ENCODE measurements at places on chromosomes 3 and 15.

- no peaks in the 10 kb centered on the region for H3K4me1 ChIP-seq
- DNase-seq = no peak
- H3K4me3 ChIP-seq = no peak overlapping the region
- H3K27ac ChIP-seq = no peak overlapping the region
Observed at GRCh38 chr15:38036790-38037338, 102.4 kb downstream of the TMCO5A start.

DNA sequence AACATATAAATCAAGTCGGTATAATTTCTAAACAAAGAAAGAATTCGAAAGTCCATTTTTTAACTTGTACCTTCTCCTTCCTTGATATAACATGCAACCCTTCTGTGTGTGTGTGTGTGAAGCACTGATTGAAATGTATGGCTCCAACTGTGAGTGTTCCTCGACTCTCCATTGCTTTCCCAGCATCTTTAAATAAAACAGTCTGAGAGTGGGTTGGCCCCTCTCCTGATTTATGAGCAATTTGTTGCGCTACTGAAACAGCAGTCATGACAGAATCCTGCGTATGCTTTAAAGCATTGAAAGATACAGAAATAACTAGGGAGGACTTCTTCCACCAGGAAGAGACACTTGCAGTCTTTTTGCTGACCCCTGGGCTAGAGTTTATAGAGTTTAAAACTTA is 340.0 kb upstream of the SATB1 start:
- no peak overlapping the region for H3K27ac ChIP-seq
- no peaks in the 10 kb centered on the region for H3K36me3 ChIP-seq
- H3K27me3 ChIP-seq = no peaks in the 10 kb centered on the region

DNA sequence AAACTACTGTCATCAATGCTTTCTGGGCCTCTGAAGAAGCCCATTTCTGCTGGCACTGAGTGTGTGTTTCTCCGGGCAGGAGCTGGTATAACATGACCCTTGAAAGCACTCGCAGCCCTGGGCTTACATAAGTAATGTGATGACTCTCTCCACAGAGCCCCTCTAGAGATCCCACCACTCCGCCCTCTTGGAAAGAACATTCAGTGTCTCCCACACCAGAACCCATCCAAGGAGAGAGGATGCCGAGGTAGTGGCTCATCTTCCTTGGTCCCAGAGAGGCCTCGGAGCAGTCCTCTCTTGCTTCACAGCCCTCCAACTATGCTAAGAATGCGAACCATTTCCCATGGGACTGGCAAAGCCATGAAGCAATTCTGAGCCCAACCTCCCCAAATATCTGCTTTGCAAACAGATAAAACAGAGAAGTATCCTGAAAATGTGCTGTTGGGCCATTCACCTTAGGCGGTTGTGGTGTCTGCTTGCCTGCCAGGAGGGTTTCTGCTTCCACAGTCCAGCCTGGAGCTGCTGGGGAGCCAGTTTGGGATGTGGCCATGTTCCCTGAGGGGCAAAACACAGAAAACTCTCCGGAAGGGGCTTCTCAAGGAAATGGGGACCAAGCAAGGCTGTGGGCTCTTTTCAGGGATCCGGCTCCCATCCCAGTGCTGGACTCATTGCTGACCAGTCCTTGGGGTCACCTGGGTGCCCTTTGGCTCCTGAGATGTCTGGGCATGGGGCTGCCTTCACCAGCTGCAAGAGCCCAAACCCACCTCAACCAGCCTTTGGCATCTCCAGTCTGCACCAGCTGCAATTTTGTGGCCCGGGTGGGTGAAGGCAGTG is 47.3 kb downstream of the AMOTL2 start:
- H3K4me3 ChIP-seq = no peak overlapping the region
- peaks cover 19% of the 10 kb centered on the region for H3K4me1 ChIP-seq
- DNase-seq = peak; percentile 88
- H3K27ac ChIP-seq = peak overlapping the region; percentile 67

GRCh38 chr3:85377115-85377514 is 418.3 kb downstream of the CADM2 start:
- H3K4me3 ChIP-seq = no peak overlapping the region
- no peak overlapping the region for H3K27ac ChIP-seq
- no peak for DNase-seq
- no peaks in the 10 kb centered on the region for H3K4me1 ChIP-seq
- H3K36me3 ChIP-seq = no peaks in the 10 kb centered on the region

- H3K4me3 ChIP-seq = no peak overlapping the region
- H3K27me3 ChIP-seq = no peaks in the 10 kb centered on the region
- DNase-seq = no peak
- no peaks in the 10 kb centered on the region for H3K36me3 ChIP-seq
Observed at GRCh38 chr15:59741274-59741906, 52.3 kb upstream of the BNIP2 start.

DNA sequence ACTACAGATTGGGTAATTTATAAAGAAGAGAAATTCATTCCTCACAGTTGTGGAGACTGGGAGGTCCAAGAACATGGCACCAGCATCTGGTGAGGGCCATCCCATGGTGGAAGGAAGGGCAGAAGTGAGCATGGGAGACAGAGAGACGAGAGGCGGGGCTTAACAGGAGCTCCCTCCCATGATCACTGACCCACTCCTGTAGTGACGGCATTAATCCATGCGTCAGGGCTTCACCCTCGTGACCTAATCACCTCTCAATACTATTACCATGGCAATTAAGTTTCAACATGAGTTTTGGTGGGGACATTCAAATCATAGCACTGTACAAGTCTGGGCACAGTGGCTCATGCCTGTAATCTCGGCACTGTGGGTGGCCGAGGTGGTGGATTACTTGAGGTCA is 17.1 kb downstream of the RPL32 start:
- H3K4me3 ChIP-seq = no peak overlapping the region
- H3K36me3 ChIP-seq = peaks cover 64% of the 10 kb centered on the region
- no peaks in the 10 kb centered on the region for H3K4me1 ChIP-seq
- DNase-seq = no peak
- no peaks in the 10 kb centered on the region for H3K27me3 ChIP-seq

DNA sequence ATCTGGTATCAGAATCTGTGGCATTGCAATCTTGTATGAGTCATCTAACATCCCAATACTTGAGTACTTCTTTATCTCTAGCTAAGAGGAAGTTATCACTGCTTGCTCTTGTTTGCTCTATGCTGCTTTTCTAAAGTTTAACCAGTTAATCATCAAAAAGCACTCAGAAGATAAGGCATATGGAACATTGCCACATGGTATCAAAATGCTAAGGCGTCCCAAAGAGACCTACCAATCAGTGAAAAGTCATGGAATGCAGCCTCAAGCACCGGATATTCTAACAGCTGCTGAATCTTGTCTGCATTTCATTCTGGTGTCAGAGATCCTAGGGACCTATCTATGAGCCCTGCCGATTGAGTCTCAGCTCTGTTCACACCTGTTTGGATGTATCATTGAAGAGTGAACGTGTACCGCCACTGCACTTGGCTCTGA is 192.8 kb downstream of the ARPP21 start:
- no peaks in the 10 kb centered on the region for H3K4me1 ChIP-seq
- no peak overlapping the region for H3K27ac ChIP-seq
- H3K36me3 ChIP-seq = no peaks in the 10 kb centered on the region

DNA sequence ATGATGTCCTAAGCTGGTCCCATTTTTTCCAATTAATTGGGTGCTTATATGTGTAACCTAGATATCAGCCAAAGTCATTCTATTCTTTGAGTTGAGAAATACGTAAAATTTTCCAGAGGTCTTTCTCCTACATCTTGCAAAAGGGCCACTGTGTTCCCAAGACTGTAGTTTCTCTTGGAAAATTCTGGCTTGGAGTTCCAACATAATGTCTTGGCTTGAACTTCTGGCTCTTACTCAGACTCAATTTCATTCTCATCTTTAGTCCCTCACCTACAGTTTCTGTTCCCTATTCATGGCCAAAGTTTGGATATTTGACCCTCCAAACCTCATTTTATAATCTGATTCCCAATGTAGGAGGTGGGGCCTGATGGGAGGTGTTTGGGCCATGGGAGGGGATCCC is 201.4 kb upstream of the ARHGEF26 start:
- H3K27ac ChIP-seq = no peak overlapping the region
- no peak for DNase-seq

DNA sequence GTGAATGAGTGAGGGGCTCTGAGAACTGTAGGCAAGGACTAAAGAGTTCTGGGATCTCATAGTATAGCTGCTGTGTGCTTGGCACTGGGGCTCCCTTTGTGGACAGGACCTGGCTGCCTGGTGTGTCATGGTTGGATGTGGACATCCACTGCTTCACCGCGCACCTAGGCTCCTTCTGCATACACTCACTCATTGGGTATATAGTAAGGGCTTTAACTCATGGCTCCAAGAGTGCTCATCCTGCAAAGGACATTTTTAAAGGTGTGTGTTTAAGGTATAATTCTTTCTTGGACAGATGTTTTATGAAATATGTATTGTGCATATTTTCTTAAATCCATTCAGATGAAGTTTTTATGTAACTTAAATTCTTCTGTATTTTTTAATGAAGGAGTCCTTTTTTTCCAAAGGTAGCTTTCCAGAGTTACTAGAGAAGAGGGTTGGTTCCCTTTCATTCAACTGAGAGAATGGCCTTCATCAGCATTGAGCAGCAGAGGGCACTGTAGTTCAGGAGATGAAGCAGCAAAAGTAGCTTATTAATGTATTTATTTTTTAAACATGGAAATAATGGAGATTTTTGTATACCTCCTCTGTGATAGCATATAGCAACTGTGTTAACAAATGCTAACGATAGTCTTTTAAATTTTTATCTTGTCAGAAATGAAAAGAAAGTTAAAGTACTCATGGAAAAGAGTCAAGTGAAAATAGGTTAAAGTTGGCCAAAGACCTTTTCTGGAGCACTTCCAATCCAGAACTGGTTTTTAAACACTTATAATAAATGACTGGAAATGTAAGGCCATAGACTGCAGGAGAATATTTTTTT is 25.2 kb downstream of the OXNAD1 start:
- H3K27ac ChIP-seq = no peak overlapping the region
- no peak for DNase-seq
- peaks cover 12% of the 10 kb centered on the region for H3K4me1 ChIP-seq
- H3K36me3 ChIP-seq = no peaks in the 10 kb centered on the region
- H3K4me3 ChIP-seq = no peak overlapping the region
- H3K27me3 ChIP-seq = no peaks in the 10 kb centered on the region

Data from ascending aorta (tissue), 2 donors.